ENCODE measurements at places on chromosomes 13 and 19.

GRCh38 chr13:94351292-94351990 lies 128.0 kb downstream of the DCT start:
- no peak for DNase-seq

DNA sequence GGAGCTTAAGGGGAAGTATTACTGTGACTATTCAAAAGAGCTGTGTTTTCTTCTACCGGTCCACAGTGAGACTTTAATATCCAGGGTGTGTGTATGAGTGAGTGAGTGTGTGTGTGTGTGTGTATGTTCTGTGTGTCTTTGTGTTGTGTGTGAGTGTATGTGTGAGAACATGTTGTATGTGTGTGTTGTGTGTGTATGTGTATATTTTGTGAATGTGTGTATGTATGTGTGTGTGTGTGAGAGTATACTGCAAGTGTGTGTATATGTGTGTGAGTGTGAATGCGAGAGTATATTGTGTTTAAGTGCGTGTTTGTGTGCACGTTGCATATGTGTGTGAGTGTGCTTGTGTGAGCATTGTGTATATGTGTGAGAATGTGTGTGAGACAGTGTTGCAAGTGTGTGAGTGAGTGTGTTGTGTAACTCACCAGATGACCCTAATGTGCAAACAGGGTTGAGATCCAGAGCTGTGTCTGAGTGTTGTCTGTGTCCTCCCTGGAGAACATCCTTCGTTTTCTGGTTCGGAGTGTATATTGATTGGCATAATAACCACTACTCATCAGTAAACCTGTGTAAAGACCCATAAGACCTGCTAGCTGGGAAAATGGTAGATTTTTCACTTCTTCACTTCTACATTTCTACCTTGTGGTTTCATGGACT lies 101.1 kb upstream of the RNF113B start:
- no peak for DNase-seq

DNA sequence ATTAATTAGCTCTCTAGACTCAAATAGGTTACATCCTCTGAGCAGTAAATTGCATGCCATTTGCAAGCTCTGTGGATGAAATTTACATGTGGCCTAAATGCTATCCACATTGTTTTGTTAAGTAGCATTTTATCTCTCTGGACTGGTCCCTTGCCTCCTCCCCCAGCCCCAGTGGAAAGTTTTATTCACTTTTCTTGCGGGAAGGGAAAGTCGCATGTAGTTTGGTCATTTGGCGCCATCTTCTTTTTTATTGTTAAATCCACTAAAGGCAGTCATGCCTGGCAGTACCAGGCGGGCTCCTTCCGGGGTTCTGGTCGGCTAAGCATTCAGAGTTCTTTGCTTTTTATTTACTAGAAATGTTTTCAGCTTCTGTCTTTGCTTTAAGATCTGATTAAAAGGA lies 188.7 kb downstream of the TM9SF2 start:
- DNase-seq = no peak

- DNase-seq = no peak
Measured at GRCh38 chr19:13262450-13262849, 112.2 kb downstream of the IER2 start.

DNA sequence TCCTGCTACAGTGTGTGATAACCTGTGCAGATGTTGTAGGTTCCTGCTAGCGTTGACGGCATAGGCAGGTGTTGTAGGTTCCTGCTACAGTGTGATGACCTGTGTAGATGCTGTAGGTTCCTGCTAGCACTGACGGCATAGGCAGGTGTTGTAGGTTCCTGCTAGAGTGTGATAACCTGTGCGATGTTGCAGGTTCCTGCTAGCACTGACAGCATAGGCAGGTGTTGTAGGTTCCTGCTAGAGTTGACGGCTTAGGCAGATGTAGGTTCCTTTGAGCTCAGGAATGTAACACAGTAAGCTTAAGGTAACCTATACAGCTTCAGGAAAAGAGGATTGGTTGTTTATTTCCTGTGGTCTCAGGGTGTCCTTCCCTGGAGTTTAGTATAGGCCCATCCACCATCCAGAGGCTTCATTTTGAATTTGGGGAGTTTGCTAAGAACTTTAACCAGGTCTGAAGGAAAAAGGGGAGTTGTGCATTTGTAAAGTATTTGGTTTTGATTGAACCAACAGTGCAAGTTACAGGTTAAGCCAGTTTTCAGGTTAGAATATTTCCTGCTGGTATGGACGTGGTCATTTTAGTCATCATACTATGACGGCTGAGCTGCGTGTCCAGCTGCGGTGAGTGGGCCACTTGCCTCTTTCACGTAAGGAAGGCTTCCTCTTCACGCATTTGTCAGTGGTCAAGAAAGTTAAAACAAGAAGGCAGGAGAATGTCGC lies 53.8 kb downstream of the ATP11A start:
- no peak for DNase-seq

DNA sequence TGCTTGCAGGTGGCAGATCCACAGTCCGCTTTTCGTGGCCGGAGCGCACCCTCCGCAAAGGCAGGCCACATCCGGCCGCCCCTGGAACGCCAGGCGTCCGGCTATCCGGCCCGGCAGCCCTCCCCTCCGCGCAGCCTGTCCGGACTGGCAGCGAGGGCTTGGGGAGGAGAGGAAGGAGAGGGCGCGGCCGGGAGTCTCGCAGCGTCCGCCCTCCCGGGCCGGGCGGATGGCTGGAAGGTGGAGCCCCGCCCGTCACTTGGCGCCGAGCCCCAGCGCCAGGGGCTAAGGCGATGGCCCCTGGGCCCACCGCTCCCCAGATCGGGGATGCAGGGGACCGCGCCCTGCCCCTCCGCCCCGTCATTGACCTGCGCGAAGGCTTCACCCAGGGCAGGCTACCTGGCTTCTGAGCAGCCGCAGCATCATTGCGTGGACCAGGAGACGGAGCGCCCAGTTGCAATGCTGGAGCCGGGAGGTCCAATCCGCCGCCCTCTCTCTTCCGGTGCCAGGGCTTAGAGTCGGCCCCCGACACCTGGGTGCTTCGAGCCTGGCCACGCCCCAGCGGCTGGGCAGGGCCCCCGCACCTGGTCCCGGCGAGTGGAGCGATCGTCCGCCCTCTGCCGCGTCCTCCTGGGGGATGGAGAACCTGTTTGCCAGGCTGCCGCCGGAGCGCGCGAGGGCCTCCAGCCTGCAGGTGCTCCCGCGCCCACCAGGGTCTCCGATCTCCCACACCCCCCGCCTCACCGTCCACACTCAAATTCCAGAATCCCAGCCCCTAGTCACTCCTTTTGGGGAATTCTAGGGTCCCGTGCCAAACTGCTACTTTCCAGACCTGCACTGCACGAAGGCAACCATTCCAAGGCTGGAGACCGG lies at the start of gene FUT1:
FUT1 (minus strand) TSS at position 146 of the 870 bp plus-strand sequence. CDS start 1,360 bp downstream, outside the sequence.
- DNase-seq = no peak

GRCh38 chr19:33445442-33446329 lies 72.2 kb downstream of the CEBPG start:
- no peak for DNase-seq
